NCI-H524 (cell line): ENCODE measurements at places on chromosomes 5 and 9.
A peak's percentile ranks its signal among the peaks of the same experiment; 100 is the strongest.

- peak; percentile 24 for DNase-seq
Measured at GRCh38 chr5:77993855-77994318, 217.7 kb upstream of the TBCA start.

- peak; percentile 44 for DNase-seq
Measured at GRCh38 chr5:94969174-94969573, 315.7 kb downstream of the MCTP1 start.

- DNase-seq, result no peak
Measured at GRCh38 chr5:137695651-137696428, 40.0 kb downstream of the KLHL3 start.

DNA sequence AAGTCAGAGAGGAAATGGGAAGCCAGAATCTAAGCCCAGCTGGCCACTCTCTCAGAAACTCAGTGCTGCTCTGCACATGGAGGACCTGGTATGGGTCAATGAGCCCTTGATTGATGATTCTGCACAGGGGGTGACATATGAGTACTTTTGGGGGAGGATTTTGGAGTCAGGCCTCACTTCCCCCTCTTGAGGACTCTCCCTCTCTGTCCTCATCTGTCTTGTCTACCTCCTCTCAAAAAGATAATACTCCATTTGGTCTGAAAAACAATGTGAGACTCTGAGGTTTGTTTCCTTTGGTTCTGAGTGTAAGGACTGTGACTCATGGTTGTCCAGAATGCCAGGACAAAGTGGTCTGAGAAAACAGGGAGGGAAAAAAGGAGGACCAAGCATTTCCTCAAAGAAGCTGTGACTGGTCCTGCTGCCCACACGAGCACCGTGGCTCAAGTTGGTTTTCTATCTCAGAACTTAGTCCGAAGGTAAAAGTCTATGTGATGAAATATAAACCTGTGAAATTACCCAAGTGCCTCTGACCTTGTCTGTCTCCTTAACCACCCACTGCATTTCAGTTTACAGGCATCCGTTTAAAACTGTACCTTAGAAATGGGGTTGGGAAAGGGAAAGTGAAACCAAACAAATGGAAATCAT, 11.1 kb downstream of the TTC39B start:
- peak; percentile 14 for DNase-seq
